ENCODE measurements at places on chromosomes 11 and 22.

DNA sequence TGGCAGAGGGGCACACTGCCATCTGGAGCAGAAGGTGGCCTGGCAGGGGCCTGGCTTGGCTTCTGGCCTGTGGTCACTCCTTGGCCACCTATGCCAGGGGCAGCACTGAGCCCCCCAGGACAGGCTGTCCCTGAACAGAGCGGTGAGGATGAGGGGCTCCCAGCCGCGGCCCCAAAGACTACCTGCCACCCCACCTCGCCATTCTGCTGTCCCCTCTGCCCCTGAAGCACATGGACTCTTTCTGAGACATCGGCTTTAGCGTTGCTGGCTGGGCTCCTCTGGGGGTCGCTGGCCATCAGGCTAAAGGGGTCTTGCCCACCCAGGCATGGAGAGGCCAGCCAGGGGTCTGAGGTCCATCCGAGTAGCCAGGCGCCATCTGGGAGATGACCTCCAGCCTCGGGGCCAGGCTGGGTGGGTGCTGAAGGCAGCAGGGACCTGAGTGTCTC lies 87.8 kb downstream of the WNT7B start:
- DNase-seq: no peak

DNA sequence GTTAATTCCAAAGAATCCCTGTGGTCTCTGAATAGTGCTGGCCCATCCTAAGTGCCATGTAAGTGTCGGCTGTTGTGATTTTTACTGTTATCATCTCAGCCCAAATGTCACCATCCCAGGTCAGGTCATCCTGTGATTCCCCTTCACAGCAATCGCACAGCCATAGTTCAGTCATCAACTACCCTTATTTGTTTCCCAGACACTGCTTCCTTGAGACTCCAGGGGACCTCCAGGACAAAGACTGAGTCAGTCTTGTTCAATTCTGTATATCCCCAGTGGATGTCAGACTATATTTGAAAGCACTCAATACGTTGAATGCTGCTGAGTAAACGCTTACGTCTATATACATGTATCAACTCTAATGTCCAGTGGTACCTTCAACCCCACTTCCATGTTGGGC lies 113.7 kb upstream of the TIMP3 start:
- DNase-seq: no peak

DNA sequence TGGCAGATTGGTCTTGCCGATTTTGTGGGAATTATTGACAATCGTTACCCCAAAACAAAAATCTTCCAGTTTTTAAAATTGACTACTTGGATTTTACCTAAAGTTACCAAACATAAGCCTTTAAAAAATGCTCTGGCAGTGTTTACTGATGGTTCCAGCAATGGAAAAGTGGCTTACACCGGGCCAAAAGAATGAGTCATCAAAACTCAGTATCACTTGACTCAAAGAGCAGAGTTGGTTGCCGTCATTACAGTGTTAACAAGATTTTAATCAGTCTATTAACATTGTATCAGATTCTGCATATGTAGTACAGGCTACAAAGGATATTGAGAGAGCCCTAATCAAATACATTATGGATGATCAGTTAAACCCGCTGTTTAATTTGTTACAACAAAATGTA lies 37.2 kb downstream of the IGLL1 start:
- no peak for DNase-seq

DNA sequence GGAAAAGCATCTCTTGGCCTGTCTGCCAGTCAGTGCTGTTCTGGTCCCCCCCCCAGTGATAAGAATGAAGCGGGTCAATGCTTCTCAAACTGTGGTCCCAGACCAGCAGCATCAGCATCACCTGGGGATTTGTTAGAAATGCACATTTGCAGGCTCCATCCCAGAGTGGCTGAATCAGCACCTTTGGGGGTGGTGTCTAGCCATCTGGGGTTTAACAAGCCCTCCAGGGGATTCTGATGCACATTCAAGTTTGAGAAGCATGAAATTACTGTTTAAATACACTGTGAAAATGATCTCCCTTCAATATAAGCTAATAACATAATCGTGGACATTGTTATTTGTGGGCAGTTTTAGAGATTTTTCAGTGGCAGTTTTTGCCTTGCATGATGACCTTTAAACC lies 133.5 kb downstream of the MYO18B start:
- DNase-seq: no peak

DNA sequence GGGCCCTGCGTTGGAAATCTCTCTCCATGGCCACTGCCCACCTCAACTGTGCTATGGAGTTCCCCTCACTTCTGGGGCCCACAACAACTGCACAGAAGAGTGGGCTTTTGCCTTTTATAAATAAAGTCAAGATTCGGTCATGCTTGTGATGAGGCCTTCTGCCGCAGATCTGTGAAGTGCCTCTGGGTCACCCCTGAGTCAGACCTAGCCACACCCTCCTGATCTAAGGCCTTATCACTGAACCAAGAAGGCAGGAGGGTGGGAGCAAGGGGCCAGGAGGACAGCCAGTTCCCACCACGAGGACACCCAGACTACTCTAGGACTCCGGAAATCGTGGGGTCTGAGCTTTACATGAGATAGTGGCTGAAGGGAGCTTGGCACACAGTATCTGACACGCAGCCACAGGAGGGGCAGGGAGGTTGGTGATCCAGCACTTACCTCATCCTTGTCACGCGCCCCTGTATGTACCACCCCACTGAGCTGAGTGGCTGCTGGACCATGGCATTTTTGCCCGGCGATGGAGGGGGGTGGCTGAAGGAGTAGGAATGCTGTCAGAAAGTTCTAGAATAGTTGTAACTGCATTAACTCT lies 115.7 kb downstream of the ABTB2 start:
- DNase-seq: no peak

- no peak for DNase-seq
Measured at GRCh38 chr11:120612513-120613263, 101.1 kb downstream of the GRIK4 start.

- DNase-seq: no peak
Measured at GRCh38 chr11:107606141-107606540, 15.2 kb downstream of the ELMOD1 start.

GRCh38 chr11:132060567-132060966 lies 690.2 kb downstream of the NTM start:
- no peak for DNase-seq

DNA sequence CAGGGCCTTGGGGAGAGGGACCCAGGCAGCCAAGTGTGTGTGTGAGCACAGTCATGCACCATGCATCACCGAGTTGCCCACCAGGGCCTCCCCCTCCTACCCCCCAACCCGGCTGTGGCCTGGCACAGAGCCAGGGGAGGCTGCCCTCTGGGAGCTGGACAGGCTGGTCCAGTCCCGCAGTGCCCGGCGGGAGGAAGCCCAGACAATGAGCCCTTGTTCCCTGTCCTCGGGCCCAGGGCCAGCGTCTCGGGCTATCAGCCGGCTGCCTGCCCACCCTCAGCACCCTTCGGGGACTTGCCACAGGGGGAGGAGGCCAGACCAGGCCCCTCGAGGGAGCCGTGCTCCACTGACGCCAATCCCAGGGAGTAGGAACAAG lies 4.5 kb downstream of the LRRC75B start:
- no peak for DNase-seq

GRCh38 chr22:49267996-49268395 lies 559.7 kb downstream of the BRD1 start:
- DNase-seq: no peak

DNA sequence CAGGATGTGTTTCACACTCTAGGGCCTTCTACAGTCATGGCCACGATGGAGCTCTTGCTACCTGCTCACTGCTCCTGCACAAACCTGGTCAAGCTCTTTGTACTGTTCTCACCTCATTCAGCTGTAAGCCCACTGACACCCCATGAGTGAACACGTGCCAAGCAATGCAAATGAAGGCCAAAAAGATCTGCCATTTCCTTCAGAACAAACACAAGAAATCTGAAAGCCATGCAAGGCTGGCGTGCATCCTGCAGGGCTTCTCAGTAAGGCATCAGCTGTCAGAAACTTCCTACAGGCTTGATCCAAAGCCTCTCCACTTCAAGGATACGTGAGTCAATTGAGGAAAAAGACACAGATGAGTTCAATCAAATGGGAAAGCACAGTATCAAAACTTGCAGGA lies 44.1 kb upstream of the NFRKB start:
- DNase-seq: no peak

DNA sequence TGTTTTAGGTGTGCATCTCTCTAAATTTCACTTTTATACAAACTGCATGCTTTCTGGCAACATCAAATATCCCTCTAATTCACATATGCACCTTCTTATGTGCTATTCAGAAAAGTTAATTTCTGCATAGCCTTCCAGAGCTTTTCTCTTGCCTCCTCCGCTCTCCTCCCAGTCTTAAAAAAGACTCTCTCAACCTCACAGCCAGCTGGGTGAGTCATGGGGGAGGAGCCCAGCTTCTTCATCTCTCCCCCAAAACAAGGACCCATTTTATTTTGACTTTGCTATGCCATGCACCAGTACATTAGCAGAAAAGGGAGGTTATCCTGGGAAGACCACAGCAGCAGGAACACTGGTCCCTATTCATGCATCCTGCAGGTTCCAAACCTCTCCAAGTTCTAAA lies 234.4 kb downstream of the KCNA4 start:
- no peak for DNase-seq

GRCh38 chr11:59729834-59730233 lies 16.2 kb upstream of the OR10V1 start:
- DNase-seq: no peak

DNA sequence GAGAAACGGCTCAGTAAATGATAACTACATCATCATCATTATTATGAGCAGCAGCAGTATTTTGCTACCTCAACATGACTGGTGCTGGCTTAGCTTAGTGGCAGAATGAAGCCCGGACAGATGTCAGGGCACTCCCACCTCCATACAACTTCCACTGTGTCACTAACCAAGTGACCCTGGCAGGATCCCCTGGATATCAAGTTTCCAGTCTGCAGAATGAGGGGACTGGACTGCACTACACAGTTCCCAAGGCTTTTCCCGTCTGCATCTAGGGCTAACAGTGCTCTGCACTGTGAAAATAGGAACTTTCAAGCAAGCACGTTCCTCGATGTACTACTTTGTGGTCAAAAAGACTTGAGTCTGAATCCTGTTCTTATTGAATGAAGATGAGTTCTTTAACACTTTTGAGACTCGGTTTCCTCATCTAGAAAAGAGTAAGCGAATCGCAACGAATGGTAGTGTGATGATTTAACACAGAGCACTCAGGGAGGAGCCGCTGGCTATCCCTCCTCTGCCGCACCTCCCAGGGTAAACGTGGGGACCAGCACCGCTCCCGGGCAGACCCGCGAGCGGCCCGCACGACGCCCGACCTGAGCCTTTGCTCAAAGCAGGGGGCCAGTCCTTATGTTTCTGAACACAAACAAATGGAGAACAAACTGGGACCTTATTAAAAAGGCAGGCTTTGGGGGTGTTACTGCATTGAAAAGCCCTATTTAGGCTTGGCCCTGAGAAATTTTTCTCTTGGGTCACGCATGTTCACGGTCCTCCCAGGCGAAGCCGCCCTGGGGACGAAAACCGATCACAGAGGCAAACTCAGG lies 910 bp downstream of the CLTCL1 start:
- peak; percentile 15 for DNase-seq

DNA sequence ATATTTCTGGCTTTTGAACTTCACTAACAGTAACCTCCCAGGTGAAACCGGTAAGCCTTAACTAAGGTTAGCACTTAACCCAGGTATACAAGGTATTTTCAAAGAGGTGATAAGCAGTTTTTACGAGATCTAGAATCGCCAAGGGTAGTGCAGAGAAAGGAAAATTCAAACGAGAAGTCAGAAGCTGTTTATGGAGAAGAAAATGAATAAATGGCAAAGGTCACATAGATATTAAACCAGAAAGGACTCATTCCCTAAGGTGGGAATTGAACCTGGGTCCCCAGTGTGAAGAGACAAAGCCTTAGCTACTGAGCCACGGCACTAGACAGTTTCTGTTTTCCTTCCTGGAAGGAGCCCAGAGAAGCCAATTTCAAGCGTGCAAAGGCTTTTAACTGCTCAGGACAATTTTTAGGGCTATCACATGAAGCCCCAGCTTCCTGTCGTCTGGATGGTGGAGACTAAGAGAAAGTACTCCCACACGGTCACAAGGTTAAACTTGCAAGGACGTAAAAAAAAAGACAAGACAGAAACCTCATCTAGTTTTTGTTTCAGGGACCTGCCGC lies 5.7 kb upstream of the C1QTNF6 start:
- DNase-seq: peak; percentile 70

DNA sequence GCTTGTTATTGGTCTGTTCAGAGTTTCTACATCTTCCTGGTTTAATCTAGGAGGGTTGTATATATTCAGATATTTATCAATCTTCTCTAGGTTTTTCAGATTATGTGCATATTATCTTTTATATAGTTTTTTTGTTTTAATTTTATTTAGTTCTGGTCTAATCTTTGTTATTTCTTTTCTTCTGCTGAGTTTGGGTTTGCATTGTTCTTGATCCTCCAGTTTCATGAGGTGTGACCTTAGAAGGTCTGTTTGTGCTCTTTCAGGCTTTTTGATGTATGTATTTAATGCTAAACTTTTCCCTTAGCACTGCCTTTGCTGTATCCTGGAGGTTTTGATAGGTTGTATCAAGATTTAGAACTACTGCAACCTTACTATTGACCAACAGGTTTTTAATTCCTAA lies 117.7 kb downstream of the VPREB1 start:
- DNase-seq: no peak

- no peak for DNase-seq
Measured at GRCh38 chr11:6474806-6475500, 1.2 kb upstream of the TRIM3 start.

GRCh38 chr11:35798983-35799382 lies 136.4 kb downstream of the TRIM44 start:
- peak; percentile 93 for DNase-seq

- no peak for DNase-seq
Measured at GRCh38 chr11:109680127-109680526, 258.1 kb downstream of the C11orf87 start.

DNA sequence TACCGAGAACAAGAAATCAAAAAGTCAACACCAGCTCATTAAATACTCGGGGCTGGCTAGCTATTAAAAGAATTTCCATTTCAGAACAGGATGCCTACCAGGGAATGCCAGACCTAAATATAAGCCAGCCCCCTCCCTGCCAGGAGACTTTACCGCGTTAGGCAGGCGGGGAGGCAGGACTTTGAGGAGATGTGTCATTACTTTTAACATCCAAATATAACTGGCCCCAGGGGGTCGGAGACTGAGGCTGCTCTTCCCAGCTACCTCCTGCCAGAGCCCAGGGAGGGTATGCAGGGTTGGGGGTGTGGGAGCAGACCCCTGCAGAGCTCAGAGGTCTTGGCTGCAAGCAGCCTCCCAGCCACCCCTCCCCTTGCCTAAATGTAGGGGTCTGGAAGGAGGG lies 183.5 kb downstream of the DSCAML1 start:
- DNase-seq: no peak
